ENCODE measurements at places on chromosomes 5 and 9.
A peak's percentile ranks its signal among the peaks of the same experiment; 100 is the strongest.

DNA sequence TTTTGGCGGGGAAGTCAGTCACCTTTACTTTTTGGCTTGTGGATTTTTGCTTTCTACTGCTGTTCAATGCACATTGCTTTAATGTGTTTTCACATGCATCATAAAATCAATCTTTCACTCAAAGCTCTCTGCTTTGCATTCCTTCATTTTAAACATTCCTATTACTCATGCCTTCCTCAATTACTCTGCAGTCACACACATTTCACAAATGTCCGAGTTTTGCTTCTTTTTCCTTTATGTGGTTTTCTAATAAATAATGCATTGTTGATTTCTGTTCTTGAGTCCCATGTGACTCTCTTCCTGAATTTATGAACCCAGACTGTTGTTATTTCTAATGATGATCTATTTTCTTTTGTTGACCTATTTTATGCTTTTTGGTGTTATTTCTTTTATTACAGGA is 82.3 kb upstream of the EPB41L4B start:
- DNase-seq: no peak

DNA sequence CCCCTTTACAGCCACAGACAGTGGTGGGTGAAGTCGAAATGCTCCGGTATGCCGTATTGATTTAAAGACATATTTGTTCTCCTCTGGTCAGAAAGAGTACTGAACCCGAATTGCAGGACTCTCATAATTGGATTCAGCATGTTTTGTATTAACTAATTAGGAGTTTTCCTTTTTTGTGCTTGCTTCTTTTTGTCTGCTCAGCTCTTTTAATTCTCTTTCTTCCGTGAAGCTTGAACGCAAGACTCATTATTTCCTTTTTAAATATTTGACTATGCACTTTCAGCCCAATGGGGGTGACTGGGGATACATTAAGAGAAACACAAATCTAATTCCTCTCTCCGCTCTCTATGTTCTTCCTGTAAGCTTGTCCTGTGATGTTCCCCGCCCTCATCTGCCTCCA is 246.6 kb upstream of the IRX2 start:
- DNase-seq: no peak

GRCh38 chr5:53399926-53400697 is 80.3 kb upstream of the FST start:
- DNase-seq: no peak

DNA sequence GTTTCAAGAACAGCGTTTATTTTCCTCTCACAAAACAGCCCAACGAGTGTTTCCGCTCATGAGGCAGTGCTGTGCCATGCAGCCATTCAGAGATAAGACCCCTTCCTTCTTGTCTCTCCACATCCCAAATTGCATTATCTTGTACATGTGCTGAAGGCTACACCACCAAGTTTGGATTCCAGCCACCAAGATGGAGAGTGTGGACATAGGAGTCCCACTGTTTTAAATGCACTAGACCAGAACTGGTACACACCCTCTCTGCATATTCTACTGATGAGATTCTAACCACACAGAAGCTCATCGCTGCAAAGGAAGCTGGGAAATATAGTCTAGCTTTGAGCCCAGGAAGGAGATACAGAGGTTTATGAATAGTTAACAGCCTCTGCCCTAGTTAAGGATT is 509.4 kb downstream of the NFIB start:
- DNase-seq: no peak

- DNase-seq: no peak
These were observed 46.1 kb upstream of the CER1 start for GRCh38 chr9:14768405-14769229.

DNA sequence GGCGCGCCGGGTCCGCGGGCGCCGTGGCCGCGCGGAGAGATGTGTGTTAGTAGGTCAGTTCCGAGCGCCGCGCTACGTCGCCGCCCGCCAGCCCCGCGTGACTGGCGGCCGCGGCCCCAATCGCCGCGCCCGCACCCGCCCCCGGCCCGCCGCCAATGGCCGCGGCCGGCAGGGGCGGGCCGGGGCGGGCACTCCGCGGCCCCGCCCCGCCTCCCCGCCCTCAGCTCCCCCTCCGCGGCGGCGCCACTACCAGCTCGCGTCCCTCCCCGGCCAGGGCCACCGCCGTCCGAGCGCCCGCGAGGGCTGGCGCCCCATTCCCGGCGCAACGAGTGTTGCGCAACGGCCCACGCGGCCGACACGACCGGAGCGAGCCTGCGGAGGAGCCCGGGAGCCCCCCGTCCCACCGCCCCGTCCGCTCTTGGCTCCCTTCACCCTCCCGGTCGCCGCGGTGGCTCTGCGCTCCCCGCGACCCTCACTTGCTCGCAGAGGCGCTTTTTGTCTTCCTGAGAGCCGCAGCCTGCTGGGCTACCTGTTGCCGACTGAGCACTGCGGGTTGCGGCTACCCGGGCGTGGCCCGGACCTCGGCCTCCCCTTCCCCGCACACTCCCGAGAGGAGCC is at the start of gene NFIL3:
NFIL3 (minus strand) TSS at position 48 of the 618 bp plus-strand sequence. CDS start 13,098 bp downstream, outside the sequence.
- DNase-seq: peak; percentile 91

- no peak for DNase-seq
These were observed 800 bp downstream of the AMBP start for GRCh38 chr9:114077162-114077837.

DNA sequence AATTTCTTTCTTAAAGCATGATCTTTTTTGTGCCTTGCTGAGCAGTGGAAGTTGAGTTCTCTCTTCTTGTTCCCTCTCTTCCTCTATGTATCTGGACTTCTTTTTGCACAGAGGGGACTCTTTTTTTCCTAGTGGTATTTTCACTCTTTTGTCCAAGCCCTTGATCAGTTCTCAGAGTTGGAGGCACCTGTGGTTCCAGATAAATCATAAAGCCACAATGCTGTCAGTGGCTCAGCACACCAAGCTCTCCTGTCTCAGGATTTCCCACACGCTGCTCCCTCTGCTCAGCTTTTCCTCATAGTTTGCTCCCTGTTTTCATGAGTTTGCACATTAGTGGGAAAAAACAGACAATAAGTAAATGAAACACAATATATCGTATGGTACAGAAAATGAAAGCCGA is 110.3 kb upstream of the ZNF608 start:
- no peak for DNase-seq

DNA sequence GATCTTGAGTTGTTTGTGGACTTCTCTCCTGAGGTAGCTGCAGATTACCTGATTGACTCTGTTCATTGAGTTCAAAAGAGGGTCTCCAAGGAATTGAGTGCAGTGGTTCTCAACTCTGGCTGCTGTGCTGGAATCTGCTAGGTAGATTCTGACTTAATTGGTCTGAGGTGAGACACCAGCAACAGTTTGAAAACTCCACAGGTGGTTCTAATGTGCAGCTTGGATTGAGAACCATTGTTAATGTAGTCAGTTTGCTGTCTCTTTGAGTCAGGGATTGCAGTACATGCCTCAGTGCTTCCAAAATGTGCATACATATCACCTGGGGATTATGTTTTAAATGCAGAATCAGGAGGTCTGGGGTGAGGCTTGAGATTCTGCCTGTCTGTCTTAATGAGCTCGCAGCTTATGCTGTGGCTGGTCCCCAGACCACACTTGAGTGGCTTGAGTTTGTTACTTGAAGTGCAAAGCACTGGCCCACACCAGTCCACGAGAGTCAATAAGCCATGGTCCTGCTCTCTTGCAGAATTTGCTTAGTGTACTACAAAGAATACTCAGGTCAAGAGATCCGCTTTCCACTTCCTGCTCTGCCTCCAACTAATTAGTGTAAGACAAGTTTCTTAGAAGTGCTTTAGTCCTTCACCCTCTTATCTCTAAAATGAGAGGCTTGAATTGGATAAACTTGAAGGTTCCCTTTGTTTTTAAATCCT is 82.3 kb downstream of the ATG10 start:
- DNase-seq: no peak

DNA sequence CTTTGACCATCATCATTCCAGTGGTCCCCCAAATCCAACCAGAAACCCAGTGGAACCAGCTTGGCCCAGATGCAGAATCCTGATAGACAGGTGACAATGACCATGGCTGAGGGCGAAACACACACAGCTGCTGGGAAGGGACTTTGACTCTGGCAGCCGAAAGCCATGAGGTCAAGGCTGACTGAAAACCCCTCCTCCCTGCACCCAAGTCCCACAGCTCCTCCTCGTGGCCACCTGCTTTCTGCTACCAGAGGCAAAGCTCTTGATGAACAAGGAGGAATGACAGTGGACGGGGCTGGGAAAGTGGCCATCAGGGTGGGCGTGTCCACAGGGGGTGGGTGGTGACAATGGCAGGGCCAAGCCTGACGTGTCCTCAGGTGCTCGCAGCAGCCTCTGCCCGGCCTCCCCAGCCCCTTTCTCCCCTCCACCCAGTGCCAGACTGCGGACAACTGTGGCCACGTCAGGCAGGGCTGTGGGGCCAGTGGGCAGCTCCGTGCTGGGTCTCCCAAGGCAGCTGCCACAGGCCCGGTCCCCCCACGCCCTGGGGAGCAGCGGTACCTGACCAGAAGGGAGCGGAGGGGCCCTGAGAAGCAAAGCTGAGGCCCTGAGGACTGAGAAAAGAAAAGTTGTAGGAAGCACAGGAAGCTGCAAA is 30.8 kb upstream of the SARDH start:
- DNase-seq: peak; percentile 58

GRCh38 chr5:30040488-30041118 is 1152.9 kb upstream of the CDH6 start:
- no peak for DNase-seq

DNA sequence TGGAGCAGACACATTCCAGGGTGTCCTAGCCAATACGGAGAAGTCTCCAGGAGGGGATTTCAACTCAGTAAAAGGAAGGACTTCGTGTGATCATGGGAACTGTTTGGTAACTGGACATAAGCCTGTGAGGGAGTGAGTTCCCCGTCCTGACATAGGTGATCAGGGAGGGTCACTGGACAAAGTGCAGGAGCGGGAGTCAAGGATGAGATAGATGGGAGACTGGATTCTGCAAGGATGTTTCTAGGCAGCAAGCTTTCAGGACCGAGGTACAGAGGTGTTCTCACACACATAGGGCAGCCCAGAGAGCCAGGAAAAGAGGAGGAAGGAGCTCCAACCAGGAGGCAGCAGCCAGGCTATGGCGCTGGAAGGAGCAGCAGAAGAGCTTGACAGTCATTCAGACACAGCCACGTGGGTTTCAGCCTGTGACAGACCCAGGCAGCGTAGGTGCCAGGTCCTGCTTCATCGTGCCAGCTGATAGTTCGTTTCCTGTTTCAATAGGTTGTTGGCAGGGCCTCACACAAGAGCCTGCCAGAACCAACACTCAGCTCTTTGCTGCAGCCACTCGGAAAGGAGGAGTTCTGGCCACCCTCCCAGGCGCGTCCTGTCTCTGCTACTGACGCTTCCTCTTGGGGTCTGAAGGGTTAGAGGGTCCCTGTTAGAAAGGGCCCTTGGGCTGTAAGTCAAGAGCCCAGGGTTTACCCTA is 84.1 kb downstream of the AMBP start:
- peak; percentile 65 for DNase-seq

DNA sequence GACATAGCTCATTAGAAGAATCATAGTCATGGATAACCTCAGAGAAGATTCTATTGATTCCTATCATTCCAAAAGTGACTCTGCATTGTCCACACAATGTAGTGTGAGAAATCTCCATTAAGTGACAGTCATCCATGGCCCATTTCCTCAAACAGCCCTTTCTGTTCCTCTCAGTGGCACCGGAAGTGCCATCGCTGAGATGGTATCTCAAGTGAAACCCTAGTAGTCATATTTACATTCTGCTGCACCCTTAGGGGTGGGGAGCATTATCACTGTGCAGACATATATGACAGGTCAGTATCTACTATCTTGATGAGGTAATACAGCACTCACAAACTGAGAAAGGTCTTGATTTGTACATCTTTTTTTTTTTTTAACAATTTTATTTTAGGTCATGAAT is 55.4 kb upstream of the MIER3 start:
- DNase-seq: no peak

DNA sequence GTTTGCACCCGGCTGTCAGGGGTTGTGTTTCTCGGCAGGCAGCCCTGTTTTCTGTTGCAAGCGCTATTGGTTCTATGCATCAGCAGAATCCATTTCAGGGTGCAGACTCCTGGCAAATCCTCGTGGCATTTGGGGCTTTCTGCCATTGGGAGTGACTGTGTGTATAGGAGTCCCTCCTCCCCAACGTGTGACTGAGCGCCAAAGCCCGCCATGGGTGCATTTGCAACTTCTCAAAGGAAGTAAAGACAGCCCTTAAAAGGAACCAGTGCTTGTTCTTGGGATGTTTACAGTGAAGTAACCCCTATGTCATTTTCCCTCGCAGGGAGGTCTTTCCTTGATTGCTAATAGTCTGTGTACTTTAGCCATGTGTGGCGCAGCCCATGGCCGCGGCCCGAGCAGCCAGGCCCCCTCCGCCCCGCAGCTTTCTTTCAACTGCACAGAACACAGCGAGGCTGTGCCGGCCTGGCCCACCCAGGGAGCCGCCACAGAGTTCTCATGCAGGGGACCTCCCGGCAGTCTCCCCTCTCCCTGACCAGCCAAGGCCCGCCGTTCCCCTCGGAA is 175.6 kb downstream of the HSD17B3 start:
- no peak for DNase-seq
